ENCODE measurements at places on chromosomes 12 and 14.

- H3K4me1 ChIP-seq, result no peaks in the 10 kb centered on the region
- no peak overlapping the region for H3K27ac ChIP-seq
- no peaks in the 10 kb centered on the region for H3K36me3 ChIP-seq
- H3K4me3 ChIP-seq, result no peak overlapping the region
- H3K27me3 ChIP-seq, result peaks cover 27% of the 10 kb centered on the region
Observed at GRCh38 chr12:13022851-13023271, 21.3 kb upstream of the FAM234B start.

- H3K27me3 ChIP-seq, result peaks cover 28% of the 10 kb centered on the region
- H3K27ac ChIP-seq, result no peak overlapping the region
- no peak overlapping the region for H3K4me3 ChIP-seq
- H3K4me1 ChIP-seq, result no peaks in the 10 kb centered on the region
- DNase-seq, result no peak
Observed at GRCh38 chr14:62138593-62138992, 376.4 kb downstream of the SNAPC1 start.

DNA sequence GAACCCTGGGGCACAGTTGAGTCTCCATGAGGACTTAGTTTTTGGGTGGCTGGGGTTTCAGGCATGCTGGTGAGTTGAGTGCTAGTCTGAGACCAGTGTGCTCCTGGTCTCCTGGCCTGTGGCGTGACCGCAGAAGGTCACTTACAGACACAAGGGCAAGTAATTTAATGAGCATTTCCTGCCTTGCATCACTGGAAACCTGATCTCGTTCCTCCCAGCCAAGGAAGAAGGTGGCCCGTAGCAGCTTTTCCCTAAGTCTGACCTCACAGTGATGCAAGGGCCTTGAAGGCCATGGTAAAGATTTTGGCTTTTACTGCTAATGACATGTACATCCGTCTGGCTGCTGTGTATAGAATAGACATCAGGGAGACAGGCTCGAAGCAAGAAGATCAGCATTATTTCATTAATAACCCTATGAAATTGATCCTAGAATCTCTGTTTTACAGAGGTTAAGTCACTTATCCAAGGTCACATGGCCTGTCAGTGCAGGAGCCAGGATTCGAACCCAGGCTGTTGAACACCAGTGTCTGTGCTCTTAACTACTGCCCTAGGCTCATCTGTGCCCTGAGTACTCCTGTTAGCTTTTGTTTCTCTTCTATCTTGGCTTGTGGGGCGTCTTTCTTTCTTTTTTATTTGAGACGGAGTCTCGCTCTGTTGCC is 4.6 kb downstream of the TMEM120B start:
- H3K27ac ChIP-seq, result no peak overlapping the region
- peaks cover 5% of the 10 kb centered on the region for H3K36me3 ChIP-seq
- H3K4me1 ChIP-seq, result peaks cover 11% of the 10 kb centered on the region
- H3K4me3 ChIP-seq, result no peak overlapping the region

DNA sequence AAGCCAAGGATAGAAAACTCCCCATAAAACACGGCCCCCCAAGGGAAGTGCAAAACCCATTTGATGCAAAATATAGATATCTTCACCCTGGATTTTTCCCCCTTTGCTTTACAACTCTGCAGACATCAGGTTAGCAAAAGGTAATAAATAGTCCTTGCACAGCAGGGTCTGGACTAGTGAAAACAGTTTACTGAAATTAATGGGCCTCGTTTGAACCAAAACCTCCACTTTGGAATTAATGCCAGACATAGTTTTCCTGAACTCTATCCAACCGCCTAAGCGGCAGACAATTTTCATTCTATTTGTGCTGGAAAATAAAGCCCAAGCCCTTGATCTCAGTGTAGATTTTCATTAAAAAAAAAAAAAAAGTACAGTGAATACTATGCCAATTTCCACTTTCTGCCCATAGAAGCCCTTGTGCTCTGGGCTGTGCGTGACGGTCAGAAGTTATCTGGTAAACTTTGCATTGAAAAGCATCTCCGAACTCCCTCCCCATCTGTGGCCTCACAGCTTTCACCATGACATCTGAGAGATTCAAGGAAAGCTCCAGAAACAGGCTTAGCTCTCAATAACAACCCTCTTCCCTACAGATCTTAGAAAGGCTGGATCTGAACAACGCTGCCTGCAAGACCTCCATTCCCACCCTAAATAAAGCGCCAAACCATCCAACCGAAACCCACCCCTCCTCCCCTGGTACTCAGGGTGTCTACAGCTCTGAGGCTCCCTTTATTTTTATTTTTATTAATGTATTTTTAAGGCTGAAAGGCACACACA is 11.0 kb upstream of the IRF2BPL start:
- peak overlapping the region; percentile 80 for H3K4me3 ChIP-seq
- no peaks in the 10 kb centered on the region for H3K27me3 ChIP-seq
- no peaks in the 10 kb centered on the region for H3K36me3 ChIP-seq
- H3K4me1 ChIP-seq, result peaks cover 91% of the 10 kb centered on the region

GRCh38 chr12:111276146-111276545 is 92.7 kb downstream of the PHETA1 start:
- no peak overlapping the region for H3K4me3 ChIP-seq
- H3K27me3 ChIP-seq, result peaks cover 28% of the 10 kb centered on the region
- no peak for DNase-seq
- no peaks in the 10 kb centered on the region for H3K4me1 ChIP-seq

- peak overlapping the region; percentile 84 for H3K27ac ChIP-seq
- H3K27me3 ChIP-seq, result no peaks in the 10 kb centered on the region
- H3K4me3 ChIP-seq, result peak overlapping the region; percentile 50
- DNase-seq, result no peak
- peaks cover 36% of the 10 kb centered on the region for H3K36me3 ChIP-seq
Observed at GRCh38 chr12:57058454-57058853, 8.5 kb upstream of the MYO1A start.

DNA sequence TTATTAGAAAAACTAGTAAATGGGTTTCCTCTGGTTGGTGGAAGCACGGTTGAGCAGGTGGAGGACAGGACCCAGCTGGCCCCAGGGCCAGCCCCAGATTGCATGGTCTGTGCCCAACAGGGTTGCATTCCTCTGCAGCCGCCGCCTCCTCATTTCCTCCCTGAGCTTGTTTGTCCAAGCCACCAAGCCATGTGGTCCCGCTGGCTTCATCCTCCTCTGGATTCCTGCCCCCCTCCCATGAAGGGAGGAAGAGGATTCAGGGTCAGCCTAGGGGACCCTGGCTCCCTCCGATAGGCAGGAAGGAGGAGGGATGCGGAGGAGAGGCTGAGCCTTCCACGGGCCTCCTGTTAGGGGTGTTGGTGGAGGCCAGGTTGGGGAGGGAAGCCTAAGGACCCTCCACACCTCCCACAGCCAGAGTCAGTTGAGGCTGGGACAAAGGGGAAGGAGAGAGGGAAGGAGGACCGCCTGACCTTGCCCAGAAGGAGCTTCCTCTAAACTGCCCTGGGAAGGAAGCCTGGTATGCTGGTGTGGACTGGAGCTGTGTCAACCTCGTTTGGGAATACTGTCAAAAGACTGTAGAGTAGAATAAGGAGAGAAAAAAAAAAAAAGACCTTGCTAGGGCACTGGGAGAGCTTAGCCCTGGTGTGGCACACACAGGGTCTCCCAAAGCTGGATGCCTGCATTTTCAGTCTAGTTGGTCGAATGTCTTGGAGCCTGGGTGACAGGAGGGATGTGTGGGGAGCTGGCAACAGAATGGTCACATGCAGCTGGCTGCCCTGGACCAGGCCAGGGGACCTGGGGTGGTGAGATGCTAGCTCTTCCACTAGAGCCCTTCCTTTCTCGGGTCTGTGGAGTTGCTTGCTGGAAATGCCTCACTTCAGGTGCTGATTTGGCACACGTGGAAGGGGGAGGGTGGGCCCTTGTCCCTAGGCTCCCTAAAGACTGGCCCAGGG is 42.4 kb downstream of the PLEKHG3 start:
- H3K27me3 ChIP-seq, result no peaks in the 10 kb centered on the region
- H3K4me1 ChIP-seq, result no peaks in the 10 kb centered on the region
- no peak overlapping the region for H3K4me3 ChIP-seq
- no peak for DNase-seq

GRCh38 chr14:101824339-101824727 is 62.8 kb downstream of the PPP2R5C start:
- H3K4me3 ChIP-seq, result peak overlapping the region; percentile 80
- peak overlapping the region; percentile 99 for H3K27ac ChIP-seq
- no peak for DNase-seq
- peaks cover 91% of the 10 kb centered on the region for H3K4me1 ChIP-seq
- peaks cover 50% of the 10 kb centered on the region for H3K36me3 ChIP-seq

DNA sequence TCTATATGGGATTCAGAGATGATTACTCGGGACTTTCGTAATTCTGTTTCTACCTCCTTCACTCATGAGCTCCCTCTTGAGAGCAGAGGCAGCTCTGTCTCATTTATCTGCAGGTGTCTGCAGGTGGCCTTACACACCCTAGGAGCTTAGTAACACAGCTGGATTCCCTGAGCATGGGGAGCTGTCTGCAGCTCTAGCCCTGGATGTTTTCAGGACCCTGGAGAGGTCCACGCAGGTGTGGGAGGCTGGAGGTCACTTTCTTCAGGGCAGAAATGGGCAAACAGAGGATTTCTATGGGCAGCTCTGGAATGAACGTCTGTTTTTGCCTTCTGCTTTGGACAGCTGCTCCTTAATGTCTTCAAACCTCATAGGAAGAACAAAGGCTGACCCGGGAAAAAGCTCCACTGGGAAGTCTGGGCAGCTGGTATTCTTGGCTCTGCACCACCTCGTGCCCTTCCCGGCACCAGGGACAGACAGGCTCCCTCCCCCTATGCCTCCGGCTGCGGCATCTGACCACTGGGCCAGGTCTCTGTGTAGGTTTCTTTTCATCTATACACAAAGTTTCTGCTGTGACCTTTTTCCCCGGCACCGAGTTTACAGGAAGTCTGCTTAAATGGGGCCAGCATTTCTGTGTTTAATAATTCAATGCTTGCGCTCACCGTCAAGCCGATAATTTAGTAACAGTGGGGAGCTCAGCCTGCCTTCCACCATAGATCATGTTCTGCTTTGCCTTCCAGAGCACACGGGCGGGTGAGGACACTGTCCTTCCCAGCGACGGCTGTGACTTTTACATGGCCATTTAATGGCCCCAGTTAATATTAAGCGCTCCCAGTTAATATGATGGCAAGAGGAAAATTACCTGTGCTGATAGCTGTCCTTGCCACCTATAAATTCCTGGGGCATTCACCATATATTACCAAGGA is 320.2 kb upstream of the SFSWAP start:
- H3K36me3 ChIP-seq, result no peaks in the 10 kb centered on the region
- H3K27ac ChIP-seq, result no peak overlapping the region
- no peak overlapping the region for H3K4me3 ChIP-seq

DNA sequence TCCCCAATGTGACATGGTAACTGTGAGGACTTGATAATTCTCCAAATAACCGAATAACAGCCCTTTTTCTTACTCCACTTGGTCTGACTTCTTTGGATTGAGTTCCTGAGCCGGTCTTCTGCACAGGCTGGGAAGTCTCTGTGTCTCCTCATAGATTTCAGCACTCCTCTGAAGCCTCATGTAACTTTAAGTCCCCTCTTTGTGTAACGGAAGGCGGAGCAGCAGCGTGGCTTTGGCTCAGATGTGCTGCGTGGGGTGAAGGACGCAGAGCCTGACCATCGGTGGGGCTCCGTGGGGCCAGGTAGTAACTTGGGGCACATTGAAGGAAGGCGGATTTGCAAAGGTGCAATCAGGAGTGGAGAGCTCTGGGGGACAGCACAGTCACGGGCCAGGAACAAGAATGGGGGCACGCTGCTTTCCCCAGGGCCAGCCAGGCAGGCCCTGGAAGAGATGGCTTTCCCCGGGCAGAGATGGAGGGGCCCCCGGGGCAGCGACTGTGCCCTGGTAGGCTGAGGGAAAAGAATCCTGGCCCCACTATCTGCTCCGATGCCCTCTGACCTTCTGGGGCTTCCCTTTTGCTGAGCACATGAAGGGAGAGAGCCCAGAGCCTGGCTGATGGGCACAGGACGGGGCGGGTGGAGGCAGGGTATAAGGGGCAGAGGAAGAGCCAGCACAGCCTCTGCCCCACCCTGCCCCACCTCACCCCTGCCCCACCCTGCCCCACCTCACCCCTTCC is 56.9 kb downstream of the ADGRD1 start:
- no peaks in the 10 kb centered on the region for H3K27me3 ChIP-seq
- no peaks in the 10 kb centered on the region for H3K4me1 ChIP-seq
- H3K4me3 ChIP-seq, result no peak overlapping the region
- DNase-seq, result no peak

DNA sequence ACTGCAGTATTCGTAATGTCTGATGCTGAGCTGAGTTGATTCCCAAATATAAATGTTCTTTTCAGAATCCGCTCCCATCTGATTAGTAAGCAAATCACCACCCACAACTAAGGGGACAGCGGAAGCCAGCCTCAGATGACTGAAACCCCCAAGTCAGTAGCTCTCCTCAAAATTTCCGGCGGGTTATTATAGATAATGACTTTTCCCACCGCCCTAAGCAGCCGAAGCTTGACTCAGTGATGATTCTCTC is 469 bp upstream of the LRFN5 start:
- H3K27me3 ChIP-seq, result peaks cover 57% of the 10 kb centered on the region
- peak overlapping the region; percentile 75 for H3K4me3 ChIP-seq
- DNase-seq, result no peak
- H3K27ac ChIP-seq, result no peak overlapping the region
- no peaks in the 10 kb centered on the region for H3K36me3 ChIP-seq

DNA sequence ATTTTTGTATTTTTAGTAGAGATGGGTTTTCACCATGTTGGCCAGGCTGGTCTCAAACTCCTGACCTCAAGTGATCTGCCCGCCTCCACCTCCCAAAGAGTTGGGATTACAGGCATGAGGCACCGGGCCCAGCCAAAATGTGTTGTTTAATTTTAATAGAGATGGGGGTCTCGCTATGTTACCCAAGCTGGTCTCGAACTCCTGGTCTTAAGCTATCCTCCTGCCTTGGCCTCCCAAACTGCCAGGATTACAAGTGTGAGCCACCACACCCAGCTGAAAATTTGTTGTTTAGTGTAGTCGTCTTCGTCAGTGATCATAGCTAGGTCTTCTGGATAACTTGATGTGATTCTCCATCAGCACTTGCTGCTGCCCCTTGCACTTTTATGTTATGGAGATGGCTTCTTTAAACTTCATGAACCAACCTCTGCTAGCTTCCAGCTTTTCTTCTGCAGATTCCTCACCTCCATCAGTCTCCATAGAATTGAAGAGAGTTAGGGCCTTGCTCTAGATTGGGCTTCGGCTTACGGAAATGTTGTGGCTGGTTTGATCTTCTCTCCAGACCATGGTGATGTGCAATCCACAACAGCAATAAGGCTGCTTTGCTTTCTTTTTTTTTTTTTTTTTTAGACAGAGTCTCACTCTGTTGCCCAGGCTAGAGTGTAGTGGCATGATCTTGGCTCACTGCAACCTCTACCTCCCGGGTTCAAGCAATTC is 13.0 kb downstream of the ISCU start:
- H3K36me3 ChIP-seq, result peaks cover 5% of the 10 kb centered on the region
- H3K4me1 ChIP-seq, result peaks cover 59% of the 10 kb centered on the region
- no peak for DNase-seq
- H3K4me3 ChIP-seq, result no peak overlapping the region
- no peaks in the 10 kb centered on the region for H3K27me3 ChIP-seq
- no peak overlapping the region for H3K27ac ChIP-seq
